ENCODE measurements at places on chromosomes 2 and 18. TPM values are rescaled to one million over a fixed set of nuclear protein-coding genes. Genes with fewer than 3 reads are reported as not detected.

The LIPT1 gene
- 10.9 TPM for total RNA-seq

The ABCG5 gene
- total RNA-seq: not detected

DNA sequence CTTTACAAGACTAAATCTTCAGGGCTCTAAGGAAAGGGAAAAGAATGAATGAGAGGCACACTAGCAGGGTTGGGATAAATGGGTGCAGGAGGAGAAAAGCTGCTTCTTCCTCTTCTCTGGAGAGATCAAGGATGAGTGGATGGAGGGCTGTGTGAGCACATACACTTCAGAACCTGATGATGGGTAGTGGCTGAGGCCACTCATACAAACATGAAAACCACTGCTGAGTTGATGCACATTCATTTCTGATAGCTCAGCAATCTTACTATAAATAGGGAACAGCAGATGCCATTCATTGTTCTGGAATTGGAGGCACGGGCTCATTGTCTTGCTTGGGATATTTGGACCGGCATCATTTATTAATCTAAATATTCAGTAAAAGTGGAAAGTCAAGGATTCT, 152.4 kb upstream of the KCTD1 start:
- no peak for DNase-seq

The ACMSD gene
- not detected for total RNA-seq

The BOLL gene
- not detected for total RNA-seq

The GALNT13 gene
- 9.6 TPM for total RNA-seq

- DNase-seq: peak; percentile 22
Observed at GRCh38 chr2:136168720-136169119, 50.8 kb upstream of the CXCR4 start.

All from H1 (cell line).